ENCODE measurements at places on chromosomes 4 and X. TPM values are rescaled to one million over a fixed set of nuclear protein-coding genes. Genes with fewer than 3 reads are reported as not detected.
A peak's percentile ranks its signal among the peaks of the same experiment; 100 is the strongest.

PRICKLE3 gene
- total RNA-seq, result under 0.01 TPM

RAB9A gene
- 19.2 TPM for total RNA-seq

TMPRSS11F gene
- total RNA-seq, result not detected

DNA sequence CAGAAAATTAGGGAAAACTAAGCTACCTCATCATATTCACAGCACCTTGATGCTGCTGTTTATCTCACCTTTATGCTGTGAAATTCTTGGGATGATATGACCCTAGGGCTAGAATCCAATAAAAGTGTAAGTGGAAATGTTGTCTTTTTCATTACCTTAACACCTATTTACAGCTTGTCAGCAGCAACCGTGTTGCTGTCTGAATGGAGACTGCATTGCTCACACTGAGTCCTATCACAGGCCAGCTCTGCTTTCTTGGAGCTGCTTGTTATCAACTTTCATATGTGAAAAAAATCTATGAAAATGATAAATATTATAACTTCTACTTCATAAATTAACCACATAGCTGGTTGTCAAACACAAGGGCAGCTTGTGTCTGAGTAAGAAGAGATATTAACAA lies 789.5 kb downstream of the TECRL start:
- no peak for DNase-seq

DNA sequence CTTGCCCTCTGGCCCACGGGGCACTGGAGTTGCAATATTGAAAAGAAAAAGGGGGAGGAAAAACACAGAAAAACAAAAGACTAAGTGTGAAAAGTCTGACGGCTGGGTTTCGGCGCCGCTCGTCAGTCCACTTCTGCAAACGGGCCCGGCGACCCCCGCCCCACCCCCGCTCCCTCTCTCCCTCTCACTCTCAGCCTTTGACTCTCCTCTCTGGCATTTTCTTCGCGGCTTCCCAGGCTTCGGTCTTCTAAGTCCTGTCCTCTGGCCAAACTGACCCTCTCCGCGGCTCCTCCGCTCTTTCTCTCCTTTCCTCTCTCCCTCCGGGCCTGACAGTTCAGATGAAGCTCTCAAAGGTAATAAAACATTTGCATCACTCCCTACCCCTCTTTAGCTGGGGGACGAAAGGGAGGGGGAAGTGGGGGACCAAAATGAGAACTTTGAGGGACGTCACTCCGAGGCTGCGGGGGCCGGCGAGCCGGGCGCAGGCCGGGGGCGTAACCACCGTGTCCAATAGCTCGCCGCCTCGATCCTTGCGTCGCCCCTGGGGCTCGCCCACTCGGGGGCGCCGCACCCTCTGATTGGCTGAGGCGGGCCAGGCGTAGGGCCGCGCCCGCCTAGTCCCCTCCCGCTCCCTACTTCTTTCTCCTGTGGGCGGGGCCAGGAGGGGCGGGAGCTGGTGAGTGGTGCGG lies at the start of gene NKX6-1:
Gene NKX6-1, minus strand, starts transcription at position 358 of the 689 bp plus-strand sequence. CDS start 1,064 bp downstream, outside the sequence.
- DNase-seq, result peak; percentile 68

DNA sequence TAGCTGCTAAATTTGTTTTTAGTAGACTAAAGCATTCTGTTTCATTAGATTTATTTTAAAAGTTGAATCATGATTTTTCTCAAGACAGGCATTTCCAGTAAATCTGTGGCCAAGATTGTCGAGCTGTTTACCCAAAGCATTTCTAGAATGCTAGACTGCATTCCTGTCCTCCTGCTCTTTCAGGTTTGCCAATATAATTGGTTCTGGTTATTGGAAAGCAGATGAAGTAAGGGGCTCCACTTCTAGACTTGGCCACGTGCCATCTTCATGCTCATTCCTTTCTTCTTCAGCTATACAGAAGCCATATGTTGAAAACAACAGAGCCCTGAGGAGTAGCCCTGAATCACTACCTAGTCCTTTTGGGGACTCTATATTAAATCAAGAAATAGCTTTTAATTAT lies 62.5 kb downstream of the PGRMC2 start:
- no peak for DNase-seq

GRCh38 chr4:92654084-92654483 lies 350.3 kb downstream of the GRID2 start:
- DNase-seq, result no peak

DNA sequence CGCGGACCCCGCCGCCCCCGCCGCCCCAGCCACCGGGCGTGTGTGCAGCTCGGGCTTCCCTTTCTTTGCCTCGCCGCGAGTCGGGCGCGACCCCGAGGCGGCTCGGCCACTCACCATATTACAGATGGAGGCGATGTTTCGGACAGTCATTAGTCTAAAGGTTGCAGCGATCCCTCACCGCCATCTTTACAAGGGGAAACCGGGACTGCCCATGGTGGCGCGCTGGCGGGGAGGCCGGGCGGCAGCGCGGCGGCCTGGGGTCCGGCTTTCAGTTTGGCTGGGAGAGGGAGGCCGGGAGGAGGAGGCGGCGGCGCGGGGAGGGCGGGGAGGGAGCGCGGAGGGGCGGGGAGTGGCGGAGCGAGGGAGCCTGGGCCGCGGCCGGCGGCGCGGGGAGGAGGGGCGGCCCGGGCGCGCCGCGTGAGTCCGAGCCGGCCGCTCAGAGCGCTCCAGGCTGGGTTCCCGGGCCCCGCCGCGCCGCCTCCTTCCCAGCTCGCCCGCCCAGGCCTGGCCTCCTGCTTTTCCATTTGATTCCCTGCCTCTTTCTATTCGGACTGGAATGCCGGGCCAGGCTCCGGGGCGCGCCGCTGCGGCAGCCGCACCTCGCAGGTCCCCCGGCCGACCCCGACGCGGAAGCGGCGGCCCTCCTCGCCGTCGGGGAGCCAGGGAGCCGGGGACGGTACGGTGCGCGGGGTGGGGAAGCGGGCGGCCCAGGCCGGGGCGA lies at the start of gene USP46:
Gene USP46, minus strand, starts transcription at position 301 of the 721 bp plus-strand sequence. Its CDS starts 151 bp downstream, at position 150.
- peak; percentile 86 for DNase-seq

GRCh38 chr4:152220201-152220666 lies 315.7 kb downstream of the FBXW7 start:
- DNase-seq, result no peak

- DNase-seq, result no peak
Measured at GRCh38 chr4:87224141-87224923, 3.9 kb upstream of the KLHL8 start.

DNA sequence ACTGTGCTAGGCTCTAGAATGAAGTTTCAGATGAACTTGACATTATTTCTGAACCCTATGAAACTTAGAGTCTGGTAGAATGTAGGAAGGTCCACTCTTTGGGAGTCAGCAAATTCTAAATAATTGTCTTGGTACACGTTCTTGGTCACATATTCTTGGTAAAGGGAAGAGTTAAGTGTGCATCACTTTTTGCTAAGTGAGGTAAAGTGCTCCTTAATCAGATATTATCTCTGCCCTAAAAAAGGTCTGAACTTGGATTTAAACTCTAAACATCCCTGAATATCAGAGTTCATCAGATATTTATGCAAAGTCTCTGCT lies 7.2 kb downstream of the OCIAD2 start:
- DNase-seq, result no peak

GRCh38 chr4:181301735-181302710 lies 941.2 kb upstream of the TENM3 start:
- no peak for DNase-seq

DNA sequence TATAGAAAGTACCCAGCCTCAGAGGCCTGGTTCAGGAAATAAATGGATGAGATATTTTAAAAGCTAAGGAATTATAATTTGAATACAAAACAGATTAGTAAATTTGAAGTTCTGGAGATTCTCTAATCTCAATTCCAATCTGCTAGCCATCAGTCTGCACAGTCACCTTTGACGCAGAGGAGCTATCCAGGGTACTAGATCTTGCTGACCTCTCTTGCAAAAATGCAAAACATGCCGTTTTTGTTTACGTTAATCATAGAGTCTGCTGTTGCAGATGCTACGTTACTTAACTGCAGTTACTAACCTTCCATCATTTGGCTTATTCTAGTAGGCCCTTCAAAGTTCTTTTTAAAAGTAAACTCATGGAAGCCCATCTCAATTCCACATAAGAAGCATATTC lies 10.4 kb downstream of the CCSER1 start:
- no peak for DNase-seq

DNA sequence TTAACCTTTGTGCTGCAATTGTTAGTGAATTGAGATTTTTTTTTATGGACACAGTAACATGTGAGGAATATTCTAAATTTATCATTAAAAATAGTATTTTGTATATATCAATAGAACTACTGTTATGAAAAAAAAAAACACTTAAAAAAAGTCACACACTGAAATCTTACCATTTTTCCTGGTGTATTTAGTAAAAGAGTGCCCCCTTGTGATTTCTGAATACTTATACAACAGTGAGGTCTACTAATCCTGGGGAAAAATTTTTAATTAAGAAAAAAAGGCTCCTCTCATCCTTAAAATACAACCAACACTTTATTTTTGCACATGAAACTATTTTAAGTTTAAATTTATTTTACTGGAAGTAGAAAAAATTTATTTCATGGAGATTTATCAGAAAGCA lies 56.4 kb upstream of the SPOCK3 start:
- DNase-seq, result no peak

Measured in frontal cortex (tissue), 4 donors.